A549 treated with Hydrocortisone at 1 μM for 4 hours (cell line): ENCODE measurements at places on chromosomes 12 and 14. TPM values are rescaled to one million over a fixed set of nuclear protein-coding genes. Genes with fewer than 3 reads are reported as not detected.

Gene MSI1
- total RNA-seq, result 1.2 to 1.5 TPM (median 1.3 TPM) in 5 replicates

Gene PMEL
- total RNA-seq, result 0.47 to 1.4 TPM (median 1.0 TPM) in 5 replicates

Gene TAS2R7
- total RNA-seq, result not detected in 5 replicates

Gene BCDIN3D
- 4.3 to 4.9 TPM (median 4.4 TPM) in 5 replicates for total RNA-seq

Gene CLEC7A
- not detected in 5 replicates for total RNA-seq

Gene SCN8A
- total RNA-seq, result 1.00 to 1.7 TPM (median 1.5 TPM) in 5 replicates

Gene CLEC14A
- total RNA-seq, result not detected in 5 replicates

Gene ACTR10
- 43.0 to 50.9 TPM (median 48.3 TPM) in 5 replicates for total RNA-seq

Gene KRT73
- total RNA-seq, result 0.06 TPM in 1 of 5 replicates, not detected in the others

Gene SRGAP1
- 9.6 to 12.8 TPM (median 10.2 TPM) in 5 replicates for total RNA-seq

Gene KRT71
- total RNA-seq, result 0.05 TPM in 1 of 5 replicates, not detected in the others

Gene IGF1
- not detected in 5 replicates for total RNA-seq

Gene TMPRSS12
- not detected in 5 replicates for total RNA-seq

Gene EIF5
- total RNA-seq, result 192 to 280 TPM (median 262 TPM) in 5 replicates

Gene NRL
- 0.59 to 0.94 TPM (median 0.69 TPM) in 5 replicates for total RNA-seq

Gene SMARCD1
- total RNA-seq, result 59.4 to 81.8 TPM (median 68.4 TPM) in 5 replicates

Gene SLCO1B1
- total RNA-seq, result 0.39 to 0.63 TPM (median 0.41 TPM) in 5 replicates

Gene KLHL33
- 0.01 TPM in 1 of 5 replicates, not detected in the others for total RNA-seq

Gene NTF3
- not detected in 5 replicates for total RNA-seq

Gene NYNRIN
- 0.22 to 0.50 TPM (median 0.36 TPM) in 5 replicates for total RNA-seq

Gene OASL
- total RNA-seq, result 1.8 to 3.2 TPM (median 2.5 TPM) in 5 replicates

Gene ACSS3
- 0.08 TPM in 1 of 5 replicates, not detected in the others for total RNA-seq

Gene TAMALIN
- 0.45 to 1.1 TPM (median 0.84 TPM) in 5 replicates for total RNA-seq

Gene ZBTB25
- total RNA-seq, result 4.0 to 6.4 TPM (median 4.5 TPM) in 5 replicates

Gene SIRT4
- total RNA-seq, result 0.67 to 1.1 TPM (median 0.90 TPM) in 5 replicates

Gene RTN1
- total RNA-seq, result 0.07 to 0.12 TPM (median 0.12 TPM) in 3 of 5 replicates, not detected in the others

Gene NOC4L
- total RNA-seq, result 39.9 to 59.5 TPM (median 55.2 TPM) in 5 replicates

Gene GPD1
- 0.13 to 0.38 TPM (median 0.18 TPM) in 5 replicates for total RNA-seq

Gene AKAP3
- total RNA-seq, result 0.07 to 0.28 TPM (median 0.13 TPM) in 5 replicates

Gene SLC10A1
- not detected in 5 replicates for total RNA-seq

Gene ETNK1
- 24.5 to 38.1 TPM (median 35.9 TPM) in 5 replicates for total RNA-seq

Gene HELB
- total RNA-seq, result 1.1 to 1.3 TPM (median 1.3 TPM) in 5 replicates

Gene ASPG
- 0.09 TPM in 1 of 5 replicates, not detected in the others for total RNA-seq

Gene CEBPE
- 0.07 to 0.08 TPM in 2 of 5 replicates, not detected in the others for total RNA-seq

Gene FGD4
- total RNA-seq, result 12.4 to 23.0 TPM (median 18.2 TPM) in 5 replicates

Gene RNASE3
- total RNA-seq, result not detected in 5 replicates

Gene GUCY2C
- 0.02 to 0.05 TPM (median 0.03 TPM) in 3 of 5 replicates, not detected in the others for total RNA-seq

Gene SYT1
- 4.1 to 7.0 TPM (median 5.3 TPM) in 5 replicates for total RNA-seq

Gene LRTM2
- total RNA-seq, result 0.07 to 0.15 TPM in 2 of 5 replicates, not detected in the others

Gene SCNN1A
- 22.8 to 25.8 TPM (median 24.3 TPM) in 5 replicates for total RNA-seq

Gene ERP27
- not detected in 5 replicates for total RNA-seq

Gene TEAD4
- 41.8 to 46.4 TPM (median 46.1 TPM) in 5 replicates for total RNA-seq

Gene ADSS1
- 5.8 to 7.2 TPM (median 6.3 TPM) in 5 replicates for total RNA-seq

Gene ASCL1
- 0.03 TPM in 1 of 5 replicates, not detected in the others for total RNA-seq

Gene IL23A
- 0.43 to 0.69 TPM (median 0.53 TPM) in 5 replicates for total RNA-seq

Gene GALNT16
- 2.2 to 4.1 TPM (median 3.3 TPM) in 5 replicates for total RNA-seq

Gene IFNG-AS1
- total RNA-seq, result not detected in 5 replicates

Gene KCNJ8
- total RNA-seq, result 0.22 to 0.47 TPM (median 0.32 TPM) in 5 replicates

Gene TMEM229B
- total RNA-seq, result 0.13 to 0.40 TPM (median 0.17 TPM) in 5 replicates

Gene NFE2
- 0.10 TPM in 1 of 5 replicates, not detected in the others for total RNA-seq

Gene SERPINA10
- 0.05 TPM in 1 of 5 replicates, not detected in the others for total RNA-seq

Gene MYH6
- total RNA-seq, result 0.03 to 0.16 TPM (median 0.12 TPM) in 5 replicates

Gene ARHGEF40
- total RNA-seq, result 7.4 to 9.9 TPM (median 8.6 TPM) in 5 replicates
